ENCODE measurements at places on chromosomes 13 and 19.

GRCh38 chr13:83716121-83716520 lies 166.2 kb downstream of the SLITRK1 start:
- no peak for DNase-seq

DNA sequence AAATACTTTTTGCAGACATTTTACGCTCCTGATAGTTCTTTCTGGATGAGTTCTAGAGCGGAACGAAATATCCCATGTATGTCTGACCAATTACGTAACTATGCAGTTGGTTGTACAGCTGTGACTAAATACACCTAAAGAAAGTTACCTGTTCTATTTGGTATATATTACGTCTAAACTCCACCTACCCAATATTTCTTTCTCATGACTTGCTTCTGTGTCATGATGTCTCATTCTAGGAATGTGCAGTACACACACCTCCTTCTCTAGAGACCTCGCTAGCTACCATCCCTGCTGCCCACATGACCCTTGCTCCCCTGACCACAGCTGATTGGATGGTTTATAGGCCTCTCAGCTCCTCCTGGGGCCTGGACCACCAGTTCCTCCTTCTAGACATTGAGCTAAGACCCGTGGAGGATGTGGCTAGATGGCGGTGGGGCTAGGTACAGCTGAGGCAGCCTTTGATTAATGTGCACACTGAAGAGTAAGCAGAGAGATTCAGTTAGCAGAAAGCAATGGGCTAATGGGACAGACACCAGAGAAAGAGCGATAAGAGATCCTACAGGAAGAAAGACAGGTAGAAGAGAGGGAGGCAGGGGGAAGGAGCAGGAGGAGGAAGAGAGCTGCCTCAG lies 422.1 kb downstream of the COG6 start:
- no peak for DNase-seq

DNA sequence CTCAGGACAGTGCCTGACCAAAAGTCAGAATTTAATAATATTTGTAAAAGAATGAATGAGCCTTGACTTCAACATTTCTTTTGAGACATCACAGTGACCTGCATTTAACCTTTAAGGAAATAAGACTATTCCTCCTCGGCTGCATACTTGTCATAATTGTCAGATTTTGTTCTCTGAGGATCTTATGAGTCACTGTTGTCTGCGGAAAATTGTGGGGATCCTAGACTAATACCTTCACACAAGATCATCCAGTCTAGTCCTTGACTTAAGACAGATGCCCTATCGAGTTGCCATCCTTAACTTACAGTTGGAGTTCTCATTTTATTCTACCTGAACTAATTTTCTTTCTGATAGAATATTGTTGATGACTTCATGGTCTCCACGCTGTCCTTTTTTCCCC lies 198.4 kb downstream of the DLEU7 start:
- no peak for DNase-seq

DNA sequence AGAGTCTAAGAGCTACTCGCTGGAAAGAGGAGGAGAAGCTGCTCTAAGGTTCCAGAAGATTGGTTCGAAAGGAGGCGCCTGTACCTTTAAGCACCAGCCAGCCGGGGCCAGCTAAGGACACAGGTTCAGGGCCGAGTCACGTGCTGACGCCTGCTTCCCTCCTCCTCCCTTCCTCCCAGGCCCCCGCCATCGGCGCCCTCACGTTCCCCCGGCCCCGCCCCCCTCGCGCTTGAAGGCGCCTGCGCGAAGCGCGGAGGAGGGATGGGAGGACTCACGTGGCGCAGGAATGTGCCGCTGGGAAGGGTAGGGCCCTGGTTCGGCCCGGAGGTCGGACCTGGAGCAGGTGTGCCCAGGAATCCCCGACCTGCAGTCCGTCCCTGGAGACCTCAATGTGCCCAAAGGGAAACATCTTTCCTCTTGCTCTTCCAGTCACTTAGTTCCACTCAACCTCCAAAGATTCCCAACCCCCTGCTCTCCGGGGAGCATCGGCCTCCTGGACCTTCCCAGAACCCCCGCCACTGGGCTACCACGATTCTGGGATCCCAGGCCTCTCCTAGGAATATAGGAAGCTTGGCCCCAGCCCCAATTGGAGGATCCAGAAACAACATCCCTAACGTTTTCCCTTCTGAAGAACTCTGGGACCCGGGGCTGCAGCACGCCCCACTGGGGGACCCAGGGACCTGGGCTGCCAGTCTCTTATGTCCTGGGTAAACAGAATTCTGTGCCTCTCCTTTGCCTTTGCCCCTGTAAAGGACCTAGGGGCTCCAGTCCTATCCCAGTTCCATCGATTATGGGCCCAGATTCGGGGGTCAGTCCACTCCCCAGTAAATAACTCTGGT lies 2.5 kb downstream of the DBP start:
- peak; percentile 81 for DNase-seq

DNA sequence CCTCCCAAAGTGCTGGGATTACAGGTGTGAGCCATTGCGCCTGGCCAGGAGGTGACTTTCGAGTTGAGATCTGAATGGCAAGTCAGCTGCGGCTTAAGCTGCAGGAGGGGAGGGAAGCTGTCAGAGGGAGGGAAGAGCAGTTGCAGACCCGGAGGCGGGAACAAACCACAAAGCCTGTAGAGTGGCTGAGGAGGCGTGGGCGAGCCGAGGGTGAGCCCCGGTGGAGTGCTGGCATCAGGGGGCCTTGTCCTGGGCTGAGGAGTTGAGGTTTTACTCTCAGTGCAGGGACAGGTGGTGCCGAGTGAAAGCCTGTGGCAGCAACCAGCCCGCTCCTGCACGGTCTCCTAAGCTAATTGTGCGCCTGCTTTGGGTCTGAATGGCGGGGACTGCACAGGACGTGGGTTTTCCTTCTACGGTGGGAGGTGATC lies 24.2 kb downstream of the PPP1R37 start:
- DNase-seq: no peak

GRCh38 chr13:44176173-44176572 lies 197.5 kb upstream of the SERP2 start:
- no peak for DNase-seq

- no peak for DNase-seq
Measured at GRCh38 chr13:40228990-40229389, 437.5 kb downstream of the FOXO1 start.

GRCh38 chr13:21668732-21669275 lies 2.1 kb upstream of the FGF9 start:
- DNase-seq: no peak

- no peak for DNase-seq
Measured at GRCh38 chr13:40984668-40985366, 34.3 kb downstream of the ELF1 start.

DNA sequence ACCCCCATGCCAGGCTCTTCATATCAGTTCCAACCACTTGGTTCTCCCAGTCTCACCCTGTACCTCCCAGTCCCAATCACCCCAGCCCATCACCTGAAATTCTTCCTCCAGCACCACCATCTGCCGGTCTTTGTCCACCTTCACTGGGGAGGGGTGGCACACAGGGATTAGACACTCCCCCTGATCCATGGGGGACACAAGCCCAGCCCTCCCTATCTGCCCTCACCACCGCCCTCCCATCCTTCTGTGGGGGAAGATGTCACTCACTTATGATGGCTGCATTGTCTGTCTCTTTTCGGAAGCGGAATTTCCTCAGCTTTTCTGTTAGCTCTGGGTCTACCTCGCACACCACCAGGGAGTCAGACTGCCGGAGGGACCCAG lies 685 bp downstream of the GMFG start:
- no peak for DNase-seq

DNA sequence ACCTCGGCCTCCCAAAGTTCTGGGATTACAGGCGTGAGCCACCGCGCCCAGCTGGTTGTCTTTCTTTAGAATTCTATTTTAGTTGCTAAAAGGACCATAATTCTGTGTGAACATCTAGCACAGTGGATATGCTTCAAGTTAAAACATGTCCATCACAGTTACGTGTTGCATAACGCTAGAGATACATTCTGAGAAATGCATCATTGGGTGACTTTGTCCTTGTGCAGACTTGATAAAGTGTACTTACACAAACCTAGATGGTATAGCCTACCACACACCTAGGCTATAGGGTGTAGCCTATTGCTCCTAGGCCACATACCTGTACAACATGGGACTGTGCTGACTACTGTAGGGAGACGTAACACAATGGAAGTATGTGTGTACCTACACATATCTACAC lies 35.4 kb downstream of the DOCK9 start:
- DNase-seq: no peak

GRCh38 chr13:24922387-24922744 lies 158.4 kb downstream of the RNF17 start:
- DNase-seq: peak; percentile 4

GRCh38 chr19:3471954-3472655 lies 8.2 kb downstream of the SMIM24 start:
- no peak for DNase-seq

DNA sequence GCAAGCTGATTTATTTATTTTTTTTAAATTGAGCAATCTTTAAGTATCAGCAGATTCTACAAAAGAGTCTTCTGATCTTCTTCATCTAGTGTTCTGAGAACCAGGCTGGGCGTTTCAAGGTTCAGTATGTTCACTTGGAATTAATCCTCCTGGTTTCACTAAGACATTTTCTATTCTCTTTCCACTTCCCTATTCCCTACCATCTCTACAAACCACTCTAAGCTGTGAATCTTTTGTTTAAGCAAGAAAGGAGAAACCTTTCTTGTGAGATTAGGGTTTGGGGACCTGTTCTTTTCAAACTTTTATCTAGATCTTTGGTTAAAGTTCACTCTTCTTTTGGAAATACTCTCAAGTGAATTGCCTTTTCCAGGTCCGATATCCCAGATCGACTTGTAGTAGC lies 59.3 kb downstream of the URI1 start:
- no peak for DNase-seq

DNA sequence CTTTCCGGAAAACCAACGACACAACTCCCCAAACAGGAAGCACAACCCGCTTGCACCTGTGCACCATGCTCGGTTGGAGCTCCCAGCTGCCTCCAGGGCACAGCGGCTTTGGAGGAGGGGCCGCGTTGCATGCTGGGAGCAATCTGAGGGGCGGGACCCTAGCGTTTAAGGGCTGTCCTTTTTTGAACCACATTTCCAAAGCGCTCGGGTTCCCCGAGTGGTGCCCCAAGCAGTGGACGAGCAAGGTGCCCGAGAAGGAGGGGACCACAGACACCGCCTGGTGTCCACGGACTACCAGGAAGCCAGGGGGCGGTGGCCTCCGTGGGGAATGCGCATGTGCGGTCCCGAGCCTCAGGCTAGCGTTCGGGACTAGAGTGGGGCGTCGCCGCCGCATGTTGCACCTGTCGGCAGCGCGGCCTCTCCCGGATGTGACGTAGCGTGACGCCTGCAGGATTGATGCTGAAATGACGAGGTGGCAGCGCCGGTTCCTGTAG lies 11.9 kb upstream of the ZNF57 start:
- peak; percentile 32 for DNase-seq

DNA sequence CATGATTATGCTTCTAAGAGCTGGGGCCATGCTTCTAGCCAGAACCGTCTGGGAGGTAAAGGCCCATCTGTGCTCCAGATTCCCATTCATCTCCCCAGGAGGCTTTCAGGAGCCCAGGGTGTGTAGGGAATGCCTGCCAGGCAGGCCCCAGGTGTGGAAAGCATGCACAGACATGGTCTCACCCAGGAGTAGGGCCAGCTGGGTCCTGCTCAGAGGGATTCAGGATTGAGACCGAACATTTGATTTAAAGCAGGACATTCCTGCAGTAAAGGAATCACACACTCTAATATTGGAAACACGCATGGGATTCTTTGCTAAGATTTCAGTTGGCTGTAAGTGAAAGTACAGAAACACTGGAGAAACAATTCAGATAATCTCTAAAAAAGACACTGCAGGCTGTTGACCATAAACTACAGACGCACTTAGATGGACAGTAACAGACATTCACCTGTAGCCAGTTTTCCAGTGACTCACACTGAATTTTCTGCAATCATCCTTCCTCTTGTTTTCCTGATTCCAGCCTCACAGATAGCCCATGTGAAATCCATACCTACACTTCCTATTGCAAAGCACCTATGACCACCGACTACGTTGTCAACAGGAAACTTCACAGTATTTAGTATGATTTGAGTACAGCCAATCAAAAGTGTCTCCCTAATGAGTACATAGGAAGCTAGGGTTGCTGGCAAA lies 257.8 kb downstream of the TBC1D4 start:
- no peak for DNase-seq

GRCh38 chr13:82833923-82834322 lies 1048.4 kb downstream of the SLITRK1 start:
- DNase-seq: no peak

GRCh38 chr19:28920269-28921066 lies 292.5 kb downstream of the UQCRFS1 start:
- no peak for DNase-seq

DNA sequence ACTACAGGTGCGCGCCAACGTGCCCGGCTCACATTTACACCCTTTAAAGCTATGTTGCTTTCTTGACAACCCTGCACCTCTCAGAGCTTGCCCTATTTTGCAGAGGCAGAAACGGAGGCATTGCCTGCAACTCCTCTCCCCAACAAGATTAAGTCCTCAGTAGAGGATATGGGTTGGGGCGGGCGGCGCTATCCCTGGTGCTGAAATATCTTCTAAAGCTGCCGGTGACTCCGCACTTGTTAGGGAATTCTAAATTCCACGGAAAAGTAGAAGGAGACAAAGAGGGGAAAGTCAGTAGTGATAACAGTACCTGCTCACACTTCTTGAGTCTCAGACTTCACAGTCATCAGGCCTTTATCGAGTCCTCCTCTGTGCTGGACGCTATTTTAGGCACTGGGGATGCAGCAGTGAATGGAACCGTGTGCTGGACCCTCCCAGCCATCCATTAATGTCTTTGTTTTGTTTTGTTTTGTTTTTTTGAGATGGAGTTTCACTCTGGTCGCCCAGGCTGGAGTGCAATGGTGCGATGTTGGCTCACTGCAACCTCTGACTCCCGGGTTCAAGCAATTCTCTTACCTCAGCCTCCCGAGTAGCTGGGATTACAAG lies 18.0 kb downstream of the SLC5A5 start:
- DNase-seq: no peak

- no peak for DNase-seq
Measured at GRCh38 chr13:95470574-95471366, 81.8 kb upstream of the CLDN10 start.

DNA sequence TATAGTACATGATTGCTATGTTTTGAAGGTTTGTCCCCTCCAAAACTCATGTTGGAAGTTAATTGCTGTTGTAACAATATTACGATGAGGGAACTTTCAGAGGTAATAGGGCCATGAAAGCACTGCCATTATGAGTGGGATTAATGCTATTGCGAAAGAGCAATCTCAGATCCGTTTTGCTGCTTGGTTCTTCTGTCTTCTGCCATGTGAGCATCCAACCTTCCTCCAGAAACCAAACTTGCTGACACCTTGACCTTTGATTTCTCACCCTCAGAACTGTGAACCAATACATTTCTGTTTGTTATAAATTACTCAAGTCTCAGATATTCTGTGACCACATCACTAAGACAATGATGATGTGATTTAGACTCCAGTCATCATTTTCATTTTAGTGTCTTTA lies 2590.9 kb downstream of the PCDH9 start:
- DNase-seq: no peak

GRCh38 chr19:18865973-18866799 lies 29.8 kb downstream of the CERS1 start:
- peak; percentile 54 for DNase-seq

- DNase-seq: no peak
Measured at GRCh38 chr13:27263438-27263837, 7.2 kb upstream of the RASL11A start.

GRCh38 chr19:17227798-17228367 lies 1.9 kb downstream of the OCEL1 start:
- DNase-seq: no peak
